Activated naive CD4-positive, alpha-beta T cell (primary cell): ENCODE measurements at places on chromosomes 3 and 15.

DNA sequence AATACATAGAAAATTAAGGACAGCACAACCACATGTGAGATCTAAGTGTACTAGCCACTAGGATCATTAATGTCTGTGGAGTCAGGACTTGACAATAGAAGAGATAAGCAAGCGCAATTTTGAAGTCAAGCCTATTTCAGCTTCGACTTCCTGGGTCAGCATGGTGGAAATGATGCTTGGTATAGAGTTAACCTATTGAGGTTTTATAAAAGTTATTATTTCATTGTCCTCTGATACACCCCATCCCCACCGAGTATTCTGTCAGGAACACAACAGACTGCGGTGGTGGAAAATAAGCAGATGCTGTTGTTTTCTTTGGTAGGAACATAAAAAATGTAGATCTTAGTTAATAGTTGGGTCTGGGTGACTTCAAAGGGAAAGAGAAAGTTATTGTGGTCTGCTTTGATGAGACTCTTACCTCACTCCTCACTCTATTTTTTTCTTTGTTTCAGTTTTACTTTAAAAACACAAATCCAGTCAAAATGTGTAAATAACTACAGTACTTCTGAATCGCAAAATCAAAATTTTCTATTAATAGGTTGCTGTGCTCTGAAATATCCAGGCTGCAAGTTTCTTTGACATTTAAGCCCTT, 82.1 kb downstream of the IL5RA start:
- no peak for DNase-seq

- DNase-seq: no peak
Observed at GRCh38 chr3:170563712-170564423, 22.0 kb downstream of the SLC7A14 start.

- DNase-seq: no peak
Observed at GRCh38 chr15:92165001-92165346, 228.7 kb upstream of the ST8SIA2 start.

GRCh38 chr3:62454916-62455315, 81.6 kb upstream of the FEZF2 start:
- DNase-seq: no peak

DNA sequence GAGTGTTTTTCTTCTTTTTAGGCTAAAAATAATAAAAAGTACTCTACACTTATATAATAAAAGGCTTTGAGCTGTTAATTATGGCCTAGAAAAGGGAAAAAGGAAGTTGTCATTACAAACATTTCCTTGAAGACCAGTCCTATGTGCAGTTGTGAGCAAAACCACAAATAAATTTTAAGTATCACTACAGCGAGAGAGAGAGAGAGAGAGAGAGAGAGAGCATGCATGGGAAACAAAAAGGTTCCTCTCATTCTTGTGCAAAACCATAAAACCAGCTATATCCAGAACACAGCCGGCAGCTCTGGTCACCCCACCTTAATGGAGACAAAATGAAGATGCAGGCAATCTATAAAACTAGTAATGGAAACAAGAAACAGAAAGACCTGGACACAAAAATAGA, 33.6 kb downstream of the HEG1 start:
- DNase-seq: no peak

DNA sequence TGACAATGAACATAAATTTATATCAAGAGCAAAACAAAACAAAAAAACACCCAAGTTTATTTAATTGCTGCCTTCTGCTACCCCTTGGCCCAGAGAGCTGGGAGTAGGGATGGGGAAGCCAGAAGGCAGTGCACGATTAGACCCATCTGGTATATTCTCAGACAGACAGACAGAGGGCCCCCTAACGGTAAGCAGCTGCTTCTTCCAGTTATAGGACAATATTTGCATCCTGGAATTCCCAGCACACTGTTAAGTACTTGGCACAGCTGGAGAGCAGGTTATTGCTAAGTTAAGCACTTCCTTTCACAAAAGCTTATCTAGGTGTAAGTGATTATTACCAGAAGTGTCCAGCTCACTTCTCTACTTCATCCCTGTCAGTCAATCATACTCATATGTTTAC, 39.3 kb downstream of the C2CD4B start:
- no peak for DNase-seq

GRCh38 chr3:62433396-62433795, 60.0 kb upstream of the FEZF2 start:
- DNase-seq: no peak

- DNase-seq: no peak
Observed at GRCh38 chr15:73901126-73901810, 25.0 kb upstream of the LOXL1 start.

GRCh38 chr15:50176869-50177268, 5.1 kb upstream of the SLC27A2 start:
- DNase-seq: no peak

DNA sequence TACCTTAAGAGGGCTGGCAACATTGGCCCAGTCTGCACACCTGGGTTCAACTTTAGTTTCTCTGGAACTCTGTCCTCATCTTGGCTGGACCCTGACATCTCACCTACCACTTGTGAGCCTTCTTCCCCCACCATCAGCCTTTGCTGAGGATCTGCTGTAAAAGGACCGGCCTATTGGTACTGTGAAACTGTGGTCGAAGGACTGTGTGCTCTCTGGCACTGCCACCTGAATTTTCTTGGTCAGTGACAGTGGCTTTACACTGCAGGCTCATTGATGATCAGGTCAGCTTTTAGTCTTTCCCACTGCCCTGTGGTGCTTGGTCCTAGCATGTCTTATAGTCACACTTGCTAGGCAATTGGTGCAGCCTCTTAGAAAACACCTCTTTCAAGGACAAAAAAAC, 86.9 kb downstream of the PEX5L start:
- DNase-seq: no peak

- no peak for DNase-seq
Observed at GRCh38 chr3:9878700-9879099, 1.4 kb downstream of the CIDEC start.

- no peak for DNase-seq
Observed at GRCh38 chr3:41194701-41195100, 4.6 kb upstream of the CTNNB1 start.

DNA sequence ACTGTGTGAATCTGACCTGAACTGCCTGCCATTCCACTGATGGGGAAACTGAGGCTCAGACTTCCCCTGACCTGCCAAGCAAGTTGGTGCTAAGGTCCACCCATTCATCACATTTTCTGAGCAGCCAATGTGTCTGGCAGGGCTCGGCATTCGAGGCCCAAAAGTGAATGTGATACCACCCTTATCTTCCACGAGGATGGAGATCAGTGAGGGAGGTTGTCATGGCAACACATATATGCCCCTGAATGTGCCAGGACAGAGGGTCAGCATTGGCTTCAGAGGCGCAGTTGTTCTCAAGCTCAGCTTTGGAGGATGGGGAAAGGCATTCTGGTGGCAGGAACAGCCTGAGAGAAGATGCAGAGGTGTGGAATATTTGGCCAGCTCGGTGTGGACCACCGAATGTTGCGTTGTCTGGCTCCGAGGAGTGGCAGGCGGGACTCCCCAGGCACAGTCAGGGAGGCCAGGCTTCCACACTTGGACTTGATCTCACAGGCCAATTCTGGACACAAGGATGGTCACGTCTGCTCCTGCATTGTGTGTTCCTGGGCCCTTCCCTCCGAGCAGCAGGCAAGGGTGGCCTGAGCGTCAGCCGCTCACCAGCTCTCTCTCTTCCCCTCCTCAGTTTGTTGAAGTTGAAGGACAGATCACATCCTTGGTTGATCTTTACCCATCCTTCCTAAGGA, 63.4 kb downstream of the GRIP2 start:
- no peak for DNase-seq

DNA sequence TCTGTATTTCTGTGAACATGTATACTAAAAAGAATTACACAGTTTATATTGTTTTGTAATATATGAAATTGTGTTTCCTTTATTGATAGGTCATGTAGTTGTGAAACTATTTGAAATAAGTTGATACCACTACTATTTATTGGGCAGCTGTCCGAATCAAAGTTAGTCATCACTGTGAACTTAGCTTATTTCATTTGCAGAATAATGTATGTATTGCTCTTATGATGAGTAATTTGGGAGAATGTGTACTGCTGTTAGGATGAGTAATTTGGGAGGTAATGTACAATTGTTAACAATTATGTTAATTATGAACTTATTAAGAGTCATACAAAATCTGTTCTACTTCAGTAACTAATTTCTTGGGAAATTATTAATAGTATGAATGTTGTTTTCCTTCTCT, 22.2 kb downstream of the FXR1 start:
- DNase-seq: no peak

- DNase-seq: no peak
Observed at GRCh38 chr15:42034628-42035434, 14.0 kb upstream of the PLA2G4E start.

DNA sequence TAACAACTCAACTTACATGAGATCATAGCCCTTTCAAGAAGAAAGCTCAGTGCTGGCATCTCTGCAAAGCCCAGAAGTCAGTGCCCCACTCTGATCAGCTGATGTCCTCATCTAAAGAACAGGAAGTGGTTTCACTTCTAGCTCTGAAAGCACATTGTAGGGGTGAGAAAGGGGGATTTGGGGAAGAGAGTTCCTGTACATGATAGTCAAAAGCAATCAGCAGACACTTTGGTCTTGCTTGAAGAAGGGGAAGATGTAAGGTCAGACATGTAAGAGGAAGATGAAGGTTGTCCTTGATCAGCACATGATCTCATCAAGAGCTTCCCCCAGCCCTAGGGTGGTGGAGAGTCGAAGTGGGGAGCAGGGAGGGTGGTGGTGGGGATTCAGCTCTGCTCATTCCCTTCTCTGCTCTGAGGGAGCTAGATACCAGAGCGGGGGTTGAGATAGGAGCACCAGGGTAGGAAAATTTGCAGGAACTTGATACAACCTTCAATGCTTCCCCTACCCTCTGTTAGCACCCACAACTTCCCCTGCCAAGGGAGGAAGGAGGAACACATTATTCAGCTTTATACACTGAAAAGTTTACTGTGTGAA, 76.4 kb upstream of the ETV5 start:
- DNase-seq: no peak

DNA sequence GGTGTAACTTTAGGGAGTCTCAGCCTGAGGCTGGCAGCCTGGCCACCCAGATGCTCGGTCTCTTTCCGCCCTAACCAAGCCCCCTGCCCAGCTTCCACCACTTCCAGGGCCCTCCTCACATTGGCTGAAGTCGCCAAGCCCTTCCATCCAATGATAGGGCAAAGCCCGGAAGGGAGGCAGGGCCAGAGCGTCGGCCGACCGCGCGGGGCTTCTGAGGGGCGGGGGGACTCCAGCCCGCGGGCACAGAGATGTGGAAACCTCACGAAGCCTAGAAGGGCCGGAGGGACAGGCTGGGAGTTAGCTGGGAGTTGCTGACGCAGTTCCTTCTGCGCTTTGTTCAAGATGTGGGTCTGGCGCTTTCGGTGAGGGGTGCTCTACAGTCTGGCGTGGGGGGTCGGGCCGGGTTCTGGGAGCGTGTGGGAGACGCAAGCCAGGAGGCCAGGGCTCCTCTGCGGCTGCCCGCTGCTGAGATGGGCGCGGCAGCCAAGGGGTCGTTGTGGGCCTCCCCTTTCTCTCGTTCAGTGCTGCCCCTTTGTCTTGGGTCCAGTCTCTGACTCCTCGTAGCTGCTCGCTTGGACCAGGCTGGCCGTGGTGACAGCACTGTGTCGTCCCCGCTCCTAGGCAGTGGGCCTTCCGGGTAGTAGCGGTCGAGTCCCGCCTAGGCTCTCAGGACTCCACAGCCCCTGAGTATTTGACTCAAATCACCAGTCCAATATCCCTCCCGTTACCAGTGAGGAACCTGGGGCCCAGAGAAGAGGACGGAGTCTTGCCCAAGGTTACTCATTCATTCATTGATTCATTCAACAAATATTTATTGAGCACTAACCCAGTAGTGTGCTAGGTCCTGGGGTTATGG, at the start of gene ZNF660:
Gene ZNF660 (plus strand): TSS at position 319 of the 856 bp plus-strand sequence. CDS start 9,230 bp downstream, outside the sequence.
- DNase-seq: no peak

DNA sequence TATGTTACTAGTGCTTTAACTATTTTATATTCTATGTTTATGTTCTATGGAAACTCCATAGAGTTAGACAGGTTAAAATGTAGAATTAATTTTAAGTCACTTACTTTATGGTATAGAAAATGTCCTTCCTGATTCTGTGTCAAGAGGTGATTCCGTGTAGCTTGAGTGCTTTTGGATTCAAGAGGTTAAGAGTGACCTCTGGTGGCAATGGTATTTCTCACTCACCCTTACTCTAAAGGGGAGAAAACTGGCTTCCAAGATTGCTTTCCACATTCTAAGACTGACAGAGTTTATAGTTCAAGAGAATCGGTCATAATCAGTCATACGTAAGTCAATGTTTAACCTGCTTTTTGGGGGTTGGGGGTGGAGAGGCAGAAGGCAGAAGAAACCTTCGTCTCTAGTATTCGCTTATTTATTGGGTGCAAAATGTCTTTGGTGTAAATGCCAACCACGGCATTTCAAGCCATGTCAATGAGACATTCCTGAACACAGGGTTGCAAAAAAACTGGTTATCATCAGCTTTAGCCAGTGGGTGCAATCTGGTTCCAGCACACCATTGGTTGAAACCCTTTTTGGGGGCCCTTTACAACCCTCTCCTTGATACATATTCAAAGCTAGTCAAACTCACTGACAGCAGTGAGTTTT, 92.0 kb upstream of the VGLL3 start:
- no peak for DNase-seq

DNA sequence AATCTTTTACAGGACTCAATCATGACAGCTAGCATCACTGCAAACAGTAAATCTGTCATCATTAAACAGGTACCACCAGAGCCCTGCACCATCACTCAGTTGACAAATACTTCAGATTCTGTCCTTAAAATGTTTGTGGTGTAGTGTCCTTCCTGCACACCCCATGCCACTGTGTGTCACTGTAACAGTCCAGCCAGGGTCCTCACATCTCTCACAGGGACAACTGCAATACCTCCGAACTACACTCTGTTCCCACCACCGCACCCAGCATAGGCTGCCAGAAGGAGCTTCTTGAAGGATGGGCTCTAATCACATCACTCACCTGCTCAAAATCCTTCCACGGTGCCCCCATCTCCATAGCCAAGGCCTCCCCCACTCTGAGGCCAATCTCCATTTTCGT, 90.2 kb upstream of the FGF12 start:
- DNase-seq: no peak

DNA sequence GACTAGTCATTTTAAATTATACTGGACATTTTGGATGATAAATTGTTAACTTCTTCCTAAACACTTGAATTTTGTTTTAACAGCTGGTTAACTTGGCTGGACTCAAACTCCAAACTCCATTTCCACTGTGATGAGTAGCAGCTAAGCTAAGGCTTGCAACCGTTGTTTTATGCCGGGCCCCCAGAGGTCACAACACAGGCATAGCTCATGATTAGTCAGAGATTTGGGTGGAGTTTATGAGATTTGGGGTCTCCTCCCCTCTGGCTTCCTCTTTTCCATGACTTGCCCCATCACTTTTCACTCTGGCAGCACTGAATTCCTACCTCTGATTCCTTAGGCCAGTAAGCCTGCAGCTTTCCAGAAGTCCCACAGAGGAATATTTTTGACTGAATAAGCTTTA, 12.8 kb downstream of the THAP10 start:
- DNase-seq: no peak

- no peak for DNase-seq
Observed at GRCh38 chr3:64568895-64569517, 118.8 kb downstream of the ADAMTS9 start.

DNA sequence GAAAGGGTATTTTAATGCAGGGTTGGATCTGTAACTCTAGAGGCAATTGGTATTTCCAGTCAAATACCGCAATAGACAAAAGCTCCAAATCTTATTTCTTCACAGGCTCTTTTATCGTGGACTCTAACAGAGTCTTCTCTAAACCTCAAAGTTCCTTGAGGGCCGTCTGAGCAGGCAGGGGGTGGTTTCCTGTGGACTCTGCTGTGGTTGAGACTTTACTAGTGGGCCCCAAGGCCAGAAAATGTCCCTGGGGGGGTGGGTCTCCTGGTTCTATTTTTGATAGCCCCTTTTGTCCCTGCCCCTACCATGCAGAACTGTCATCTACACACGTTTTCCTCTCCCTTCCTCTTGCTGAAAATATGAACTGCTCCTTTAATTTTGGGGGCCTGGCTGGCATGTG, 80.1 kb downstream of the ASB7 start:
- no peak for DNase-seq
